ENCODE measurements at places on chromosomes 3 and 15.

GRCh38 chr3:72848703-72849081 is 447 bp upstream of the SHQ1 start:
- no peak for DNase-seq

DNA sequence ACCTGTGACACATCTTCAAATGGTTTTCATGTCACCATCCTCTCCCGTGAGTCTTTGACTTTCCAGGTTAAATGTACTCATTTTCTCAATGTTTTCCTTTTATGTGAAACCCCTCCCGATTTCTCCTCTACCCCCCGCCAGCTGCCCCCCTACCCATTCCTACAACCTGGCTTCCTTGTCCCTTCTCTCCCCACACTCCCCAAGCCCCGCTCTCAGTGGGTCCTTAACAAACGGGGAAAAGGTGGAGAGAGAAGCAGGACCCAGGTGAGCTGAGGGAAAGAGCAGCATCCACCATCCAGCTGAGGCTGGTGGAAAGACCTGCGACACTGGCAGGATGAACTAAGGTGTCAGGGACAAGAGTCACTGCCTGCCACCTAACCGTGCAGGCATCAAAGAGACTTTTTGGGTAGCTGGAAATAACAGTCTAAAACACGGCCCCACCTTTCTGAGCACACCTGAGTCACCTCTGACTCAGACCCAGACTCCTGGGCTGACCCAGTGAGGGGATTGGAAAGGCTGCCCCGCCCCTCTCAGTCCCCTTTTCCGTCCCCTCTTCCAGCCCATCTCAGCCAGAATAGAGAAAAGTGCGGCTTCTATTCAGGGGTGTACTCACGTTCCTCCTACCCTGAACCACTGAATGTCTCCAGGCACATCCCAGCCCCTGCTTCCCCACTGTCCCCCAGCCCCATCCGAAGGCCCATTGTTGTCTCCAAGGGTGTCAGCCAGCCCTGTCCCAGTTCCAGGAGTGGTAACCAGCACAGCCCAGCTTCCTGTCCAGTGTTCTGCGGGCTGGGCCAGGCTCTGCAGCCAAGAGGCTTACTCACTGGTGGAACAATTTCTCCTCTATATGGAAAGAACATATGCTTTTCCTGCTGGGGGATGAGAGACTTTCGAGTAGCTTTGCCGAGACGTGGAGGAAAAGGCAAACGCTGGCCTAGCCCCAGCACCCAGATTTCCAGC is 20.4 kb downstream of the ISG20 start:
- DNase-seq, result peak; percentile 43

- peak; percentile 99 for DNase-seq
These were observed 76.7 kb downstream of the CBLB start for GRCh38 chr3:105791919-105792786.

DNA sequence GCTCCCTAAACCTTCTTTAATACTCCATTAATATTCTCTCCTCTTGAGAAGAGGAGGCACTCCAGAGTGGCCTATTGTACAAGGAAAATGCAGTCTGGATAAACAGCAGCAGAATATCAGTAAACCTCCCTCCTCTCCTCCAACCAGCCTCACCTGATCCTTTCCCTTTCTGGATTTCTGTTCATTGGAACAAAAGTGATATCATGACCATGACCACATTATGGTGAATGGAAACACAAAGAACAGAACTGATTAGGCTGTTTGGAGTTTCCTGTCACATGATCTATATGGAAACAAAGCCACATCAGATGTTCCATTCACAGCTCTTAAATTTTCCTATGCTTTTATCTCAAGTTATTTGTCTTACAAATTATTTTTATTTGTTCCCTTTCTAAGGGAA is 14.6 kb downstream of the C2CD4B start:
- DNase-seq, result no peak

GRCh38 chr15:39669661-39670060 is 88.8 kb downstream of the THBS1 start:
- DNase-seq, result no peak

GRCh38 chr15:77521206-77521605 is 100.5 kb downstream of the HMG20A start:
- DNase-seq, result no peak

DNA sequence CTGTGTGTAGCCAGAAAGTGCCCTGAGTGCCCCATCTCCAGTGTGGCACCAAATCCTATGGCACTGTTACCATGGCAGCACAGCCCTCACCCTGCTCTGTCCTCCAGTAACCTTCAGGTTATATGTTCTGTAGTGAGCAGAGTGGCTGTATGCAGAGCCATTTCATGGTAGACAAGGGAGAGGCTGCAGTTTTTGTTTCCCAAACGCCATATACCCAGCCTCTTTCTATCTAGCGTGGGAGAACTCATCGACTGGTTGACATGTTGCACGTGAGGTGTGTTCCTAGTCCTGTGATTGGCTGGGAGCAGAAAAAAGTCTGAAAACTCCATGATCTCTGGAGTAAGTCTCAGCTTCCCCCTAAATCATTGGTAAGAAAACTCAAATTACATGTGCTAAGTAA is 2.0 kb downstream of the SIDT1 start:
- no peak for DNase-seq

GRCh38 chr15:64464276-64465005 is 4.1 kb downstream of the ZNF609 start:
- DNase-seq, result no peak

DNA sequence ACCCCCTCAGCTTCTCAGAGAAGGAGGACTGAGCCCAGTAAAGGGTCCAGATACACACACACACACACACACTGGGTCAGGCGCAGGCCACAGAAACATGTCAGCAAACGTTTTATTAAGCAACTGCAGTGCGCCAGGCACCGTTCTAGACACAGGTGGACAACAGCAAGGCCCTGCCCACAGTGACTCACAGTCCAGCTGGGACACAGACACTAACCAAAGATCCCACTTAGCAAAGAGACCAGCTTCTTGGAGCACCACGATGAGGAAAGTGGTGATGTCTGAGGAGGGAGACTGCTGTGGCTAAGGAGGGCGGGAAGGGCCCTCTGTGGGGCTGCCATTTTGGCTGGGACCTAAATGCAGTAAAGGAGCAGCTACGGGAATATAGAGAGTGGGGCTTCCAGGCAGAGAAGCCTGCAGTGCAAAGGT is 2.8 kb upstream of the VILL start:
- no peak for DNase-seq

GRCh38 chr15:91885714-91886270 is 32.3 kb downstream of the SLCO3A1 start:
- no peak for DNase-seq

DNA sequence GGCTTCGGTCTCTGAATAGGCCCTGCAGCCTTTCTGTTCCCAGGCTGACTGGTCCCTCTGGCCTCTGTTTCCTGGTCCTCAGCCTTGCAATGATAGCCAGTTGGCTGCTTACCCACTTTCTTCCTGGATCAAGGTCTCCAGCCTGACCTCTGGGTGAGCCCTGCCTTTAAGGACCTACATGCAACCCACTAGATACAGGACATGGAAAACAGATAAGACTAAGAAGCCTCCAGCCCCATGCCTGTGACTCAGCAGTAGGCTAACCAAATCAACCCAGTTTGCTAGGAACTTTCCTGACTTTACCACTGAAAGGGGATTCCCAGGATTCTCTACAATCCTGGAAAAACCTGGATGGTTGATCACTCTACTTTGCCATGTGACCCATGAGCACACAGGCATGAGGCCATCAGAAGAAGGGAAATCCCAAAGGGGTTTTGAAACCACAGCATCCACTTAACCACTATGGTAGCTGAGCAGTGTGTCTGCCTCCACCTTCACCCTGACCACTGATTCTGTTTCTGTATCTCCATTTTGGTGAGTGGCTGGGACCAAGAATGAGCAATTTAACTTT is 188.1 kb downstream of the CHST2 start:
- DNase-seq, result peak; percentile 65

DNA sequence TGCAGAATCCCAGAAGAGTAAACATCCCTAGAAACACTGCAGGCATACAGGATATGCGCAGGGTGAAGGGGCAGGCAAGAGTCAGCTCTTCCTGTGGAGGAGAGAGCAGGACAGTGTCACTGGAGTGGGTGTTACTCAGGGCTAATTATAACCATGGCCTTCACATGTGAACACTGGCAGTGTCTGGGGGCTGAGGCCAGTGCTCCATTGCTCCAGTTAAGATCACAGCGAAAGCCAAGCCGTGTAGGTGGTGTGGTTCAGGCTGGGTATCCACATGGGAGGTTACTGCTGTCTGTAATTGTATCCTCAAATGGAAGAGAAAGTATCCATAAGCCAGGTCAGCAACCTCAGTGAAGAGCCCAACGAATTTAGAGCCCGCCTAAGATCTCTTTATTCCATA is 84.6 kb downstream of the MESD start:
- DNase-seq, result no peak

- no peak for DNase-seq
These were observed 818 bp downstream of the PPP1R2 start for GRCh38 chr3:195542316-195542697.

GRCh38 chr3:18201315-18201714 is 223.8 kb downstream of the SATB1 start:
- no peak for DNase-seq
